ENCODE measurements at places on chromosomes 12 and 14.

DNA sequence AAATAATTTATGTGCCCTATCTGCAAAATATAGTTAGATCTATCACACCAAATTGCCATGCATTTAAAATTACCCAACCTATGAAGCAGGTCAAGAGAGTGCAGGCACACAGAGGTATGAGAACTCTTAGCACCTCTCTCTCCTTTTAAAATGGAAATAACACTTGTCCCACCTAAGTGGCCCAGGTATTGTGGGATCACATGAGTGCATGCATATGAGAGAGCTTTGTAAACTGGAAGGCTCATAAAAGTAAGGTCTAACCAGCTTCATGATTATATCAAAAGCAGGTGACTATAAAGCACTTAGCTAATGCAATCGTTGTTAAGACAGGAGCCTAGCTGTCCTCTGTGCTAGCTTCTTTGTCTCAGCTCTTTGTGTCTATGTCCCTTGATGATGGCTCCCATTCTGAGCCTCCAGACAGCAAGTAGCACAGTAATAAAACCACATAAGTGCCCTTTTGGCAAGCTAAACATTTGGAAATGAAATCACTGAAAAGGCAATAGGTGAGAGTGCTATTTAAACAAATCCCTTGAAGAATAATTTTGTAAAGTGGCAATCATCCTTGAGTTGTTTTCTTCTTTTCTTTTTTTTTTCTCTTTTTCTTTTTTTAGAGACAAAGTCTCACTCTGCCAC lies 219.0 kb downstream of the NTF3 start:
- DNase-seq, result peak; percentile 14

GRCh38 chr12:12387501-12387900 lies 30.6 kb downstream of the BORCS5 start:
- no peak for DNase-seq

DNA sequence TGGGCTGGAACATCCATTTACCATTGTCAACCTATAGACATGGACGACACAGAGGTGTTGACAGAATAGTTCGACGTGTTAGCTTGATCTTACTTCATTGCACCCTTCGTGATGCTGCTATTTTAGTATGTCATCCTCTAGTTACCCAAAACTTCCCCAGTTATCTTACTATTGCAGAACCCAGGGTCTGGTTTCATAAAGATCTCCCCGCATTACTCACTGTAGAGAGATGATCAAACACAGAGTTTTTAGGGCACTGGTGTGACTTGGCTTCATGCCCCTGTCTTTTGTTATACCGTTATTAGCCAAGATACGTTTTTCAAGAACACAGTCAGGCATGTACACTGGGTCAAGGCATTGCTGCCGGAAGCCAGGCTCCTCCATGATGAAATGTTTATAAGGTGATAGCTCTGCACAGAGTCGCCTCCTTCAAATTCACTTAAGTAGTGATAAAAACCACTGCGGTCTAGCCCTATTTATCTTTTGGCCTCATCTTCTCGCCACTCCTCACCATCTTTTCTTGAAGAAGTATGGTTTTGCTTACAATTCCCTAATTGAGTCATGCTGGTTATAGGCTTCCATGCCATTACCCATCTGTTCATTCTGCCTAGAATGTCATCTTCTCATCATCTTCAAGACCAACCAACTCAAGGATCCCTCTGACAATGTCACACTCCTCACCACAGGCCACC lies 1127.9 kb downstream of the VRK1 start:
- no peak for DNase-seq

DNA sequence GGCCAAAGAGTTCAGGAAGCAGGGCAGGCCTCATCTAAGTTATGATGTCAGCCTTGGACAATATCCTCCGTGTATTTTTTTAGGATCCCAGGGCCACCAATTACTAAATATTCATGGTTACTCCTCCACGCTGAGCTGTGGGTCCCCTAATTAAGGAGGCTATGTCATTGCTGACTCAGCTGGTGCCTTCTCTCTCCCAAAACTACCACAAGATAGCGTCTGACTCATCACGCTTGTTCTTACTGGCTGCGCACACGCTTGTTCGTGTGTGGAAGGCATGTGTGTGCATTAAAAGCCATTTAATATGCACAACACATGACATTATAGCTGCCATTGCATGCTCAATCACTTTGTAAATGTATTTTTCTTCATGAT lies 78.3 kb downstream of the GSC start:
- no peak for DNase-seq

- no peak for DNase-seq
These were observed 28.8 kb downstream of the P2RX4 start for GRCh38 chr12:121238604-121239350.

- DNase-seq, result no peak
These were observed 250.5 kb downstream of the MED13L start for GRCh38 chr12:116026768-116027550.

DNA sequence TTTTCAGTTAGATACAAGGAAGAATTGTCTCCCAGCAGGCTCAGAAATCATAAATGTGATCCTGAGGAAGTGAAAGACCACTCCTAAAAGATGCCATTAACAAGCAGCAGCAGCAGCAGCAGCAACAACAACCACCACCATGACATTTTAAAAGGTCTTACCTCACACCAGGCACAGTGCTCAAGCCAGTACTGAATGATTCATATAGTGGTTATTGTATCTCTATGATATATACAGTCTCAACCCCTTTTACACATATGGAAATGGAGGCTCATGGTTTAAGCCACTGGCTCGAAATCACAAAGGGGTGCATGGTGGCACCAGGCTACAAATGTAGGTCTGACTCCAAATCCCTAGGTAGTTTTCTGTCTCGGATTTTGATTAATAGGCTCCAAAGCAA lies 126.9 kb downstream of the KTN1 start:
- no peak for DNase-seq

GRCh38 chr14:99944241-99944651 lies 121.0 kb upstream of the EVL start:
- DNase-seq, result peak; percentile 79

All from large intestine (tissue), 12 donors.